Activated CD4-positive, CD25-positive, alpha-beta regulatory T cell treated with anti-CD3 and anti-CD28 coated beads, Interleukin-2, amount 50 U/mL, for 24 hours (primary cell): ENCODE measurements at places on chromosomes 11 and 22.

GRCh38 chr11:91846649-91847048 is 378.0 kb upstream of the FAT3 start:
- no peak for ATAC-seq

DNA sequence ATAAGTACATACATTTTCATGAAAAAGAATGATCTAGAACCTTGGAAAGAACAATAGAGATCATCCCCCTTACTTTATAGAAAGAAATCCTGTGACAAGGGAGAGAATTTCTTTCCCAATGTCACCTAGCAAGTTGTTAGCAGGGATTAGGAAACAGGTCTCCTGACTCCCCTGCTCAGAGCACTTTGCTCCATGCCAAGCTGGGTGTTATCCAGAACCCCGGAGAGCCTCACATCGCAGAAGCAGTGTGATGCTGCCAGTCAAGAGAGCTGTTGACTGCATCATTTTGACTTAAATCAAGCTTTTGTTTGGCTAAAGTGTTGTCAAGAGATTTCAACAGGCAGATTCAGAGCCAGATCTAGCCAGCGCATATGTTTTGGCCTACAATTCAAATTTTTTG is 3.6 kb upstream of the RRAS2 start:
- ATAC-seq: no peak

GRCh38 chr22:20140521-20140964 is 8.9 kb downstream of the ZDHHC8 start:
- ATAC-seq: no peak

DNA sequence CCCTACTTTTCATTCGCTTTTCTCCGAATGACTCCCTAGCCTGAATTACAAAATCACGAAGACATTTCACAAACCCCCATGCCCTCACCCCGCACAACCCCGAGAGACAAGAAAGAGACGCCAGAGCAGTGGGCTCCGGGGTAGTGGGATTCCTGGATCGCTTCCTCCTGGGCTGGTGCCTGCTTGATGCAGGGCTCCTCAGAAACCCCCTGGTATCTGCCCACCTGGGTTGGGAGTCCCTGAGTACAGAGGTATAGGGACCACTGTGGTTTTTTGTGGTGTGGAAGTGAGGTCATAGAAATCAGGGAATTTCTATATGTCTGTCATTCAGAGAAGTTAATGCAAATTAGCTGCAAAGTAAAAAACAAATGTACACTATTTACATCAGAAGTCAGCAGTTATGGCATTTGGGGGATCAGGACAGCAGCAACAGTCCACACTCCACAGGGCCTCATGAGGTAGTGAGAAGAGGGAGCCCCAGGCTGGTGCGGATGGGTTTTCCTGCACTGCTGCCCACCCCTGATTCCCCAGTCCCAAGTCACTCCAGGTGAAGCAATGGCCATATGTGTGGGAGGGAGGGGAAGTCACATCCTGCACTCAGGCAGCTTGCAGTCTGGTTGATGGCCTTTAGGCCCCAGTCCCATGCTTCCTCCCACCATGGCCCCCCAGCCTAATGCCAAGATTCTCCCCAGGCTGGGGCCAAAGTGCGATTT is 39.6 kb downstream of the BUD13 start:
- peak; percentile 16 for ATAC-seq

- ATAC-seq: no peak
Observed at GRCh38 chr11:88544656-88545280, 207.2 kb upstream of the CTSC start.

GRCh38 chr11:104090767-104091166 is 54.3 kb downstream of the DDI1 start:
- ATAC-seq: no peak

GRCh38 chr11:133928628-133929059 is 28.1 kb downstream of the IGSF9B start:
- peak; percentile 59 for ATAC-seq

DNA sequence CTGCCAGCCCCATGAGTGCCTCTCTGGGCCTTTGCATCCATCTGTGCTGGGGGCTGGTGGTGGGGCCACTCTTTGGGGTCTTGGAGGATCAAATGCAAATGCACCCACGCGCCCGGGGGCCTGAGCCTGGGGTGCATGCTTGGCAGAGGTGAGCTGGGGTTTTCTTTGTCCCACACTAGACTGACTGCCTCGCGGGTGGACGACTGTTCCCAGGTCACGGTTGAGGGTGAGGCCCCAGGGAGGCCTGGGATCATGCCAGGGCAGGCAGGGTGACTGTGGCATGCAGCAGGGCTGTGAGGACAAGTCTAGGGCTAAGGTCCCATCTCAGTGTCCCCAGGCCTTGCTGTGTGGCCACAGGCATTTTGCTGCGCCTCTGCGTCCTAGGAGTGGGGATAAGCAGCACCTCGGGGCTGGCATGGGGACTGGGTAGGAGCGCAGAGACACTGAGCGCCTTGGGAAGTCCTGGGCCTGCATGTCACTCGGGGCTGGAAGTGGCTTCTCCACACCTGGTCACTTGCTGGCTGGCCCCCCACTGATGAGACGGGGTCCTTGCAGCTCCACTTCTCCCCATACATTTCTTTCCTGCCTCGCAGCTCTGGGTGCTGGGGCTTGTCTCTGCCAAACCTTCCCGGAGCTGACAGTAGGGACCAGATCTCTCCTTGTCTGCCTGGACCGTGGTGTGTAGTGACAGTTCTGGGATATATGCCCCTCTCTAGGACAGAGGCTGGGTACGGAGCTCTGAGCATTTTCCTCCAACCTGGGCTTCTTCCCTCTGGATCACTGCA is 133.1 kb downstream of the CTTN start:
- ATAC-seq: no peak
